ENCODE measurements at places on chromosomes 4 and X. TPM values are rescaled to one million over a fixed set of nuclear protein-coding genes. Genes with fewer than 3 reads are reported as not detected.

Gene TEX11
- not detected for total RNA-seq

Gene ARMCX4
- total RNA-seq = 2.2 TPM

Gene TASL
- total RNA-seq = not detected

Gene DGAT2L6
- not detected for total RNA-seq

Gene FAM200B
- total RNA-seq = 38.5 TPM

Gene GABRE
- total RNA-seq = 15.1 TPM

Gene LSM6
- 36.4 TPM for total RNA-seq

Gene GABRQ
- total RNA-seq = not detected

Gene TFE3
- total RNA-seq = 66.3 TPM

Gene PAGE4
- not detected for total RNA-seq

Gene TMSB15A
- total RNA-seq = 1.0 TPM

Gene FRMD7
- not detected for total RNA-seq

Gene GAGE12E
- not detected for total RNA-seq

Gene BRS3
- total RNA-seq = not detected

Gene LRAT
- total RNA-seq = not detected

Gene NHS
- 5.3 TPM for total RNA-seq

Gene SERPINA7
- not detected for total RNA-seq

Gene PTCHD1
- total RNA-seq = under 0.01 TPM

Gene AFF2
- total RNA-seq = 0.72 TPM

Gene REELD1
- total RNA-seq = not detected

Gene SULT1E1
- total RNA-seq = not detected

Gene ART3
- total RNA-seq = not detected

Gene RBPJ
- total RNA-seq = 70.0 TPM

Gene HS6ST2
- 0.22 TPM for total RNA-seq

Gene WDR17
- 0.66 TPM for total RNA-seq

Gene PDE6B
- not detected for total RNA-seq

Gene ACE2
- total RNA-seq = not detected

Gene SPANXN3
- not detected for total RNA-seq

Gene CSAG2
- not detected for total RNA-seq

Gene PCDH10
- 21.6 TPM for total RNA-seq
